C1 segment of cervical spinal cord (tissue), 14 donors: ENCODE measurements at places on chromosomes 16 and 17.

GRCh38 chr16:85393674-85394451 is 219.3 kb upstream of the GSE1 start:
- no peak for DNase-seq

- DNase-seq: no peak
Observed at GRCh38 chr16:17850581-17851250, 380.0 kb upstream of the XYLT1 start.

DNA sequence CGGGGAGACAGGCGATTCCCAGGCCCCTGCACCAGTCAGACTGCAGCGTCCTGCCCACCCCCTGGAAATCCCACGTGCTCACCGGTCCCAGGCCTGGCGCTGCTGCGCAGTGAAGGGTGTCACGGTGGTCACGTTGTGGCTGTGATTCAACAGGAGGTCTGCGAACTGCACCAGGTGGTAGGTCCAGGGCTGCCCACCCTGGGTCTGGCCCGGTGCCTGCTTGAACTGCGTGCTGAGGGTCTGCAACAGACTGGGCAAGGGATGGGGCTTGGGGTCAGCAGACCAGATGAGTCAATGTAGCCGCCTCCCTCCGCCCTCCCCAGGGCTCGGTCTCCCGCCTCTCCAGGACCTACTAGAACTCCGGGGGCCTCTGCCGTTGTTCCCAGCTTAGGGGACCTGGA is 7.1 kb downstream of the MYBBP1A start:
- DNase-seq: no peak

DNA sequence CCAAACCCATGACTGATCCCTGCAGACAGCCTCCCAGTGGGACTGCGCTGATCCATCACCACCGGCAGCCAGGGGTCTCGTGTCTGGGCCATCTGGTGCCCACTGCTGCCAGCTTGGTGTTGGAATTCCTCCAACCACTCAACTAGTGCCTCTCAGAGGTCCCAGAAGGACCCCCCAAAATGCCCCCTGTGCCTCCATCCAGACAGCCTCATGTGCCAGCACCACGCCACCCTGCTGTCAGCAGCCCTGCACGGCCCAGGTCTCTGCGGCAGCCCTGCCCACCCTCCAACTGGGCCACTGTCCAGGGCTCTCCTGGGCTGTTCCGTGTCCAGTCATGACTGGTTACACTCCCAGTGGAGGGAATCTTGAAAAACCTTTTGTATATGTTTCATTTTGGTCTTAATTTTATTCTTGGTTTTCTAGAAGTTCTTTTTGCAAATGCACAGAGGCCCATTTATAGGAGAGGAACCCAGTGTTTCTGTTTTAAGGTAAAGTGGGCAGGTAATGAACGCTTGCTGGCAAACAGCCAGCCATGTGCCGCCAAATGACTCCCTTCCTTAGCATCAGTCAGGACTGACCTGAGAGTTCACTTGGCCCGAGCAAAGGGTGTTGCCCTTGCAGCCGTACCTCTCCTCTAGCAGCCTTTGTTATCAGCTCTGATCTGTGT is 34.6 kb downstream of the GRIN2C start:
- no peak for DNase-seq

GRCh38 chr16:71847096-71847495 is 1.3 kb downstream of the ATXN1L start:
- DNase-seq: no peak

DNA sequence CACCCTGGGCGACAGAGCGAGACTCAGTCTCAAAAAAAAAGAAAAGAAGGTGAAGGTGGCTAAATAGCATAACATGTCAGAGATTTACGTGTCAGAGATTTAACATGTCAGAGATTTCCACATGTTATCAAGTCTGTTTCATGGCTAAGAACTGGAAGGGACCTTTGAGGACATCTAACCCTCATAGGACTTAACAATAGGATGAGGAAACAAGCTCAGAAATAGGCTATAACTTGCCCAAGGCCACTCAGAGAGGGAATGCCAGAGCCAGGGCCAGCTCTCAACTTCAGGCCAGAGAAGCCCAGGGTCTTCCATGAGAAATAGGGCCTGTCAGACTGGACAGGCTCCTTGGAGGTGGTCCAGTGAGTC is 26.8 kb upstream of the ZNF629 start:
- no peak for DNase-seq

DNA sequence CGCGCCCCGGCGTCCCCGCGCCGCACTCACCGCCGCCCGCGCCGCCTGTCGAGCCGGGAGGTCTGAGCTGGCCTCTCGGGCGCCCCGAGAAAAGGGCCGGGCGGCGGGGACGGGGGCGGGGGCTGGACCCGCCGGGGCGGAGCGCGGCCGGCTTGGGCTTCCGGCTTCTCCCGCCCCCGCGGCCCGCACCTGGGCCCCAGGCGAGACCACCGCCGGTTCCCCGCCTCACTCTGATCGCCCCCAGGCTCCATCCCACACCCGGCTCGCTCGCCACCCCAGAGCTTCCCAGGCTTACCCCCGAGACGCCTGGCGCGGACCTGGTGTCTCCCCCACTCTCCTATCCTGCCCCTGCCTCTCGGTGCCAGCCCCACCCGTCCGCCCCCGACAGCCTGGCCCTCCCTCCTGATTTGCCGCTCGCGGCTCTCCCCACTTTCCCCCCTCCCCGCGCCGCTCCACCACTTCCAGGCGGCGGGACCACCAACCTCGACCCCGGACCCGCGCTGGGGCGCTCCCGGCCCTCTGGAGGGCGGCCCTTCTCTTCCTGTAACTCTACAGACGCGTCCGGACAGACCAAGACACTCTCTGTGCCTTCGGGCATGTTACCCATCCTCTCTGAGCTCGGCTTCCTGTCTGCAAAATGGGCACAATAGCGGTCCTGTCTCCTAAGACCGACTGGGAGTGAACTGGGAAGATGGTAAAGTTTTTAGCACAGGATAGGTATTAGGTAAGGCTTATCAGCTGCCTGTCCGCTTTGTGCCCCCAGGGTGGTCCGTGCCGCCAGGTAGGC is at the start of gene LITAF:
TSS of gene LITAF (minus strand) at position 64 of the 787 bp plus-strand sequence. CDS start 30,189 bp downstream, outside the sequence.
- DNase-seq: peak; percentile 52

- no peak for DNase-seq
Observed at GRCh38 chr16:2465653-2466415, 5.3 kb upstream of the NTN3 start.

GRCh38 chr17:56571456-56571855 is 22.0 kb upstream of the NOG start:
- no peak for DNase-seq

- DNase-seq: no peak
Observed at GRCh38 chr17:7133424-7133823, 18.8 kb upstream of the ASGR2 start.

- no peak for DNase-seq
Observed at GRCh38 chr16:18969855-18970240, 13.9 kb upstream of the TMC7 start.

- no peak for DNase-seq
Observed at GRCh38 chr16:3042376-3042775, 4.0 kb upstream of the MMP25 start.

DNA sequence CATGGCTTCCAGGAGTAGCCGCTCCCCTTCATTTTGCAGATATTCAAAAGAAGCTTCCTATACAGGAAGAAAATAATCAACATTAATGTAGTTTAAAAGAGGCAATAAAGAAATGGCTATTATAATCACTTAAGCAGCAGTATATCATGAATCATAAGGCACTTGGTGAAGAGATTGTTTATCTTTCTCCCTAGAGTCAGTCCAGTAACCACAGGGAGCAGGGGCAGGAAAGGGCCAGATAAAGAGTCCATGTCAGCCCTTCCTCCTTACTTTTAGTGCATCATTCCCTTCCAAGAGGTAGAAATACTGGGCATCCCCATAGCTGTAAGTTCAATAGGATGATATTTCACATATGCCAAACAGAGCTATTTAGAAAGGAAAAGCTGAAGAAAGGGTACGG is 184.6 kb upstream of the C17orf78 start:
- no peak for DNase-seq

DNA sequence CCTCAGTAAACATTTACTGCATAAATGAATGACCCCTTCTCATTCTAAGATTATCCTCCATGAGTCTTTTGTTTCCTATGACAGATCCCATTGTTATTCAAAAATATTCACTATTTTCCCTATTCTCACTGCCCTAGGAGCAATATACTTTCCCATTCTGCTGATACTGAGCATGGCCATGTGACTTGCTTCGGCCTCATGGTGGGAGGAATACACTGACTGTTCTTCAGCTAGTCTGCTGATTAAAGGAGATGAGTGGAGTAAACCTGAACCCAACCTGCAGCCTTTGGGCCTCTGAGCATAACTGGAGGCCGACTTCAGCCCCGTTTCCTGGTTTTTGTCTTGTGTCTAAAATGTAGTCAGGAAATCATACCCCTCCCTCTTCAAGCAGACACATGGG is 531.8 kb upstream of the SALL1 start:
- no peak for DNase-seq

GRCh38 chr16:73064212-73064993 is 16.5 kb upstream of the ZFHX3 start:
- no peak for DNase-seq

- DNase-seq: no peak
Observed at GRCh38 chr17:43309505-43310332, 75.9 kb upstream of the RNU2-1 start.

- DNase-seq: no peak
Observed at GRCh38 chr17:56593646-56594319, at the start of gene NOG. Gene NOG (plus strand): TSS chr17:56593699. CDS start chr17:56594224, 525 bp downstream.

GRCh38 chr17:40900809-40901356 is 15.8 kb upstream of the KRT20 start:
- DNase-seq: no peak

- DNase-seq: no peak
Observed at GRCh38 chr17:74922694-74923537, at the start of gene USH1G. Gene USH1G (minus strand): TSS chr17:74923255. CDS start chr17:74923073, 182 bp downstream.

GRCh38 chr17:78684026-78684425 is 98.0 kb downstream of the CYTH1 start:
- no peak for DNase-seq

DNA sequence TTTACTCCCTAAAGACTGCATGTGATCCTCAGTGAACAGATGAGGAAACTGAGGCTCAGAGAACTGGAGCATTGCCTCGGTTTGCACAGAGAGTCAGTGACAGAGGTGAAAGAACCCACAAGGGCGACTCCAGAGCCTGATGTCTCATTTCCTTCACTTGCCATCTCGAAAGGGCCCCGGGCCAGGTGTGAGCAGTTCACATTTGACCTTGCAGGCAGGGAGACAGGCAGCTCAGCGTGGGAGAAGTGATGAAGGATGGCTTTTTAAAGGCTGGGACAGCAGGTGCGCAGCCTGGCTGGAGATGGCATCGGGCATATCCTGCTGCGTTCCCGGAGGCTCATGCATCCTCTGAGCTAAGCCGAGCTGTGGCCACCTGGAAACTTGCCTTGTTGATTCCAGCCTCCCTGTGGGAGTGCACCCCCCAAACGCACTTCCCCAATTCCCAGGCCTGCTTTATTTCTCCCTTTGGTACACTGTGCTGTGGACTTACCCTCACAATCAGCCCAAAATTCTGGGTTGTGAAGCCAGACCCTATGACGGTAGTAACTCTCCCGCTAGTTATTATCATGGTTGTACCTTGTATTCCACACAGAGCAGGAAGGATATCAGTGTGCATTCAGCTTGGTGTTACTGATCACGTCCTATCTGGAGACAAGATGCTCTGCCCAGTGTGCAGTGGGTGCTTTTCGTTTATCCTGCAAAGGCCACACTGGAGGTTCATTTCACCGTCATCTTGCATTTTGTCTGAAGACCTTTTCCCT is 753.2 kb upstream of the EEF2KMT start:
- peak; percentile 6 for DNase-seq

DNA sequence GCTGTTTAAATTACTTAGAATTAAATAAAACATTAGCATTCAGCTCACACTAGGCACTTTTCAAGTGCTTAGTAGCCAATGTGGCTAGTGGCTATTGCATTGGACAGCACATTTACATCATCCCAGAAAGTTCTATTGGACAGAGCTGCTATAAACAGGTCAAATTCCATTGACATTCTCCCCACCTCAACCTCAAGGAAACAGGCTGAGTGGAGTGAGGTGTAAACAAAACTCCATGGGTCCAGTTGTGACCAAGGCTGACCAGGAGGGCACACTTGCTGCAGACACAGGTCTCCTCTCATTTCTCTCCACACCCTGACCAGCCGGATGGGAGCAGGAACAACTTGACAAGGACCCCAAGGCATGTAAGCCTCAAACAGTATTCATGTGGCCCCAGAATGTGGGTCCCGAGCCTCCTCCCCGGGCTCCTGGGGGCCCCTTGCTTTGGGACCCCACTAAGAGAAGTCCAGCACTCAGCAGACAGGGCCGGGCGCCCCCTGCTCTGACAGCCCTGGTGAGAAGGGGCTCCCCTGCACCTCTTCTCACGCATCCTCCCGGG is 488 bp downstream of the C17orf113 start:
- DNase-seq: no peak

DNA sequence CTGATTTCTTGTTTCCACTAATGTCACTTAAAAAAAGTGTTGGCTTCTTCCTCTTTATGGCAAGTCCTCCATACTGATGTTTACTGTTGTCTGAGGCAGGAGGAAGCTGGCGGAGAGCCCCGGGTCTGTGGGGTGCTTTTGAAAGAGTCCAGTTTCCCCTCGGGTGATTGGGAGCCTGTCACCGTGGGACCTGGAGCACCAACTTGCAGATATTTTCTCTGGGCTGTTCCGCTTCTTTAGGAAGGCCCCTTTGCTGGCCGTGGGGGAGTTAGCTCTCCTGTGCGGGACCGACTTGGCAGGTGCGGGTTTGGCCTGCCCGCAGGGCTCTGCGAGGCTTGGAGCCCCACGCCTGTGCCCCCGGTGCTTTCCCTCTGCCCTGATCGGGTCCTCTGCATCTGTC is 3.1 kb downstream of the BANP start:
- no peak for DNase-seq

DNA sequence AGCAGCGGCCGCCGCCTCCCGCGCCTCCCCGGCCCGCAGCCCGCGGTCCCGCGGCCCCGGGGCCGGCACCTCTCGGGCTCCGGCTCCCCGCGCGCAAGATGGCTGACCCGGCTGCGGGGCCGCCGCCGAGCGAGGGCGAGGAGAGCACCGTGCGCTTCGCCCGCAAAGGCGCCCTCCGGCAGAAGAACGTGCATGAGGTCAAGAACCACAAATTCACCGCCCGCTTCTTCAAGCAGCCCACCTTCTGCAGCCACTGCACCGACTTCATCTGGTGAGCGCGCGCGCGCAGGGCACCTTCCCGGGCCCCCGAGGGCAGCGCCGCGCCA is 258 bp downstream of the PRKCB start:
- no peak for DNase-seq
